Left renal pelvis (tissue), 4 donors: ENCODE measurements at places on chromosomes 1 and 21. TPM values are rescaled to one million over a fixed set of nuclear protein-coding genes. Genes with fewer than 3 reads are reported as not detected.

GRCh38 chr1:161066694-161067093, 3.0 kb downstream of the ARHGAP30 start:
- DNase-seq: no peak

IL20 gene
- polyA plus RNA-seq: not detected

GRCh38 chr1:168216171-168216570, 9.6 kb upstream of the SFT2D2 start:
- no peak for DNase-seq

GRCh38 chr1:234871710-234872271, 256.8 kb downstream of the TOMM20 start:
- DNase-seq: no peak

LCE6A gene
- polyA plus RNA-seq: not detected

DNA sequence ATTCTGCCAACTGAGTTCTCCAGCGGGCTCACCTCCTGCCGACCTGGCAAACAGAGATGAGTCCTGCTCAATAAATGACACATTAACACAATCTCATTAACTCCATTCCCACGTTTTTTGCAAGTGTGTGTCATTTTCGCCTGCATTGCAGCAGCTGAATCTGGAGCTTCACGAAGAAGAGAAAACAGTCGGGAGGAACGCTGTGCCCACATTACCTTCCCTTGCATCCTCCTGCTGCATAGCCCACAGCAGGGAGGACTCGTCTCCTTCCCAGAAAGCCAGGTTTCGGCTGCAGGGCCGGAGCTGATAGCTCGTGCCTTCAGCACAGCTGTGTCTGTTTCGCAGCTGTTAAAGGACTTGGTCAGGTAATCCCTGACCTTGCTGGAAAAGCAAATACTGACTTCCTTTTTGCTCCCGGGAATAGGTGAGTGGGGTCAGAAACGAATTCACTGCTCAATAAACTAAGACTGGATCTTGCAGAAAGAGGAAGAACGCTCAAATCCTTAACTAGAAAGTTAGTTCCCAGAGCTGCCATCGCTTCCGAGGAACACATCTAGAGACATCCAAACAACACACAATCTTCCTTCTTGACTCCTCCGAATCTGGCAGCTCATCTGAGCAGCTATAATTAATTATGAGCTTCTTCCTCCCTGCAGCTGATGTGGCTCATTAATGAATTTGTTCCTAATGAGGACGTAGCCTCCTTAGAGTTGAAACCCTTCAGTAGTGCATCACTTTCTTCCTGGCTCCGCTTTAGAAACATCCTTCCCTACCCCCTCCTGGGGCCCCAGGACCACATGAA, 33.0 kb downstream of the KANK4 start:
- DNase-seq: no peak

DNA sequence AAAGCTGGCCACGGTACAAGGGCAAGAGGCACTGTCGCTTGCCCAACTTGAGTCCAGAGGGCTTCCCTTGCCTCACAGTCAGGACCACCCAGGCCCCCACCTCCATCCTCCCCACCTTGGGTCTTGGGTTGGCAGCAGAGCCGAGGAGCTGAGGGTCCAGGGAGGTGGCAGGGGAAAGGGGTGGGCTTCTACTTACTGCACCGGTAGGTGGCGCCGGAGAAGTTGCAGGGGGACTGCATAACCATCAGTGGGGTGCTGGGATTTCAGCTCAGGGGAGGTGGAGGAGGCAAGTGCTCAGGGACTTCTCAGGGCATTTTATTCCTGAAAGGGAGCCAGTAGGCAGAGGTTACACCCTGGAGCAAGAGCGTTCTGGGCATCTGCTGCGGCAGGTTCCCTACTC, 44.0 kb downstream of the TRIM62 start:
- DNase-seq: no peak
